ENCODE measurements at places on chromosomes 1 and 21.

DNA sequence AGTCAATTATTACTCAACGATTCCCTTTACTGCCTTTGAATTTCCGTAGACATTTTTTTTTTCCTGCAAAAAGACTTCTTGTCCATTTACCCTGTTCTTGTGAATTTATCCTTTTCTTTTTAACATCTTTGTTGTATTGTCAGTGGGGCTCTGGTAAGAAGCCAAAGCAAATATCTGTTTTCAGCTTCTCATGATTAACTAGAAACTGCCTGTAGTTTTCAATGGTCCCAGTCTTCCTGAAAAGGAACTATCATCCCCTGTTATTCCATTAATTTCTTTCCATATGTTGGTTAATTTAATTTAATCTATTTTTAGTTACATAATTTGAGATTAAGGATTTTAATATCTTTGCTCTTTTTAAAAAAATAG lies 28.0 kb downstream of the SH3BGR start:
- DNase-seq: no peak

- DNase-seq: no peak
Observed at GRCh38 chr1:35844826-35845225, 37.0 kb downstream of the AGO4 start.

GRCh38 chr1:66143651-66144050 lies 351.0 kb downstream of the PDE4B start:
- no peak for DNase-seq

DNA sequence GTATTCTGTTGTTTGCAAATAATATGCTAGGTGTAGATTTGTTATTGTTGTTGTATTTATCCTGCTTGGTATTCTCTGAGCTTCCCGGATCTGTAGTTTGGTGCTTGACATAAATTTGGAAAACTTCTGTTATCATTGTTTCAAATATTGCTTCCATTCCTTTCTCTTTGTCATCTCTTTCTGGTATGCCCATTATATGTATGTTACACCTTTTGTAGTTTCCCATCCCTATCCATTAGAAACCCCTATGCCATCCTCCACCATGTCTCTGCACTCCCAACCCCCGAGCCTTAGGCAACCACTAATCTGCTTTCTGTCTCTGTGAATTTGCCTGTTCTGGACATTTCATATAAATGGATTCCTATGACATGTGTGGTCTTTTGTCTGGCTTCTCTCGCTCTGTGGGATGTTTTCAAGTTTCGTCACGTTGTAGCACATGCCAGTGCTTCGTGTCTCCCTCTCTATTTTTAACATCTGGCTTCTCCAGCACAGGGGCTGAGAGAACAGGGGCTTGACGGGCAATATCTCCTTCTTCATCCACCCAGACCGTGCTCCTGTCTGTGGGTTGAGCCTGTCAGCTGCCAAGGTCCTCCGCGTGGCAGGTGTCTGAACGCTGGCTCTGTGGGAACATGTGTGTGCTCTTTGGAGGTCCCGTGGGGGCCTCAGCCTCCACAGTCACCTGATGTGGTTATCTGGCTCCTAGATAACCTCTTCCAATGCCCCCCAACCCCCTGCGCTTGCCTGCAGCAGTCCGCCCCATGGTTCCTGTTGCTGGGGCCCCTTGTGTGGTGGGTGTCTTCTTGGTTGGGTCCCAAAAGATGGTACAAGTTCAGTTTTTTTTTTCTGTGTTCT lies 32.8 kb upstream of the MAN1C1 start:
- no peak for DNase-seq

DNA sequence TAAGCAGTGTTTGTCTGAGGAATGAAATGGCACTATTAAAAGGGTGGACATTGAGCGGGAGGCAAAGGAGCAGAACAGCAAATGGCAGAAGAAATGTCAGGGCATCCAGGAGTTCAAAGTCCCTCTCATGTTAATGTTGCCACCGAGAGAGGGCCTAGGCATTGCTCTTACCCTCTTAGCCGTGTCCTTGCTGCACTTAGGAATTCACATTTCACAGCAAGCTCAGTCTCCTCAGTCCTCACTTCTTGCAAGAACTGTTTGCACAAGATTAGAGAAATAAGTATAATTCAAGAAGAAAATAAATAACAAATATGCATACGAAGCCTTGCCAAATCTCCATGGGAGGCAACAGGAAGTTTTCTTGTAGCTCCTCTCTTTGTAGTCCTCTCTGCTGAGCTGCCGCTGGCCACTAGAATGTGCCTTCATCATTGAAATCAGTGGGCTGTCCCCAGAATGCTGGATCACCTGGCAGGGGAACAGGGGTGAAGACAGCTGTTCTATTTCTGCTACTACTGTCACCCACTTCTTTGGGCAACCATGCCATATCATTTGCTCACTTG lies 205.8 kb downstream of the ZNF326 start:
- no peak for DNase-seq

- DNase-seq: no peak
Observed at GRCh38 chr1:219773775-219774174, 154.6 kb downstream of the SLC30A10 start.

- no peak for DNase-seq
Observed at GRCh38 chr21:43623588-43623987, 35.7 kb downstream of the HSF2BP start.

DNA sequence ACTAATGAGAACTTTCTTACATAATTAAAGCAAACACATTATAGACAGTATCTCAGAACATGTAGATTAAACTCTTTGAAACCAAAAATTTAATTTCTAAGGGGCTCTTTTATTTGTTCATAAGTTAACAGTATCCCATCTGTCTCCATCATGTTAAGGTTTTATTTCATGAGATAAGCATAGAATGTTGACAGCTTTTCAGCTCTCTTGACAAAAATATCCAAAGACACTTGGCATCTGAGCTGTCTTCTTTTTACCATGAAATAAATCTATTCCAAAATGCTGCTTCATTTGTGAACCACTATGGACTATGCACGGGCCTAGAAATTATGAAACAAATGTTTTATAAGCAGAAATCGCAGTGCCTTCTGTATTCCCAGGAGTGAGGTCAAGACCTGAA lies 45.2 kb downstream of the SCYL3 start:
- DNase-seq: no peak

DNA sequence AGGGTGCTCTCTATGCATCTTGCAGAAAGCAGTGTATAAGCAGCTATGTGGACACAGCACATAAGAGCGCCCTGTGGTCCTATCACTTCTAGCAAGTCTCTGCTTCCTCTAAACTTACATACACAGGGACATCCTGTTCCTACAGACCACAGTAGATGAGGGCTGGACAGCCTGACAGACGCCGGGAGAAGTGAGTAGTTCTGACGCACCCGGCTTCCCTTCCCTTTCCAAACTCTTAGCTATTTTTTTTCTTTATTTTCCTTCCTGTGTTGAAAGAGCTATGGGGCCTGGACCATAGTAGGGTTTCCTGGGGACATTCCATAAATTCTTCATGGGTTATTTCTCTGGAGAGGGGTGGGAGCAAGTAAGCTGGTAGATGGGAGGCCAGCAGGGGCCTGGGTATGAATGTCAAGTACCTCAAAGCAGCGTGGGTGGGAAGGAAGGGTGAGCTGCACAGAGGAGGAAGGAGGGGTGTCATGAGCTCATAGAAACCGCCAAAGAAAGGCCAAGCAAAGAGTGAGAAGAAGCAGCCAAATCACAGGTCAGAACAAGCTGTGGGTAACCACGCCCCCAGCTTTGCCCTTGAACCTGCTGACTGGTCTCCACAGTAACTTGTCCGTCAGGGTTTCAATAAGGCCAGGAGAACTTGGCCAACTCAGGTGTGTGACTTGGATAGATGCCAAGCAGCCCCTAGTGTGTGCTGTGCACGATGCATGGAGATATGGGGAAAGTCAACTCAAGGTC lies 36.6 kb downstream of the PLXNA2 start:
- DNase-seq: no peak

DNA sequence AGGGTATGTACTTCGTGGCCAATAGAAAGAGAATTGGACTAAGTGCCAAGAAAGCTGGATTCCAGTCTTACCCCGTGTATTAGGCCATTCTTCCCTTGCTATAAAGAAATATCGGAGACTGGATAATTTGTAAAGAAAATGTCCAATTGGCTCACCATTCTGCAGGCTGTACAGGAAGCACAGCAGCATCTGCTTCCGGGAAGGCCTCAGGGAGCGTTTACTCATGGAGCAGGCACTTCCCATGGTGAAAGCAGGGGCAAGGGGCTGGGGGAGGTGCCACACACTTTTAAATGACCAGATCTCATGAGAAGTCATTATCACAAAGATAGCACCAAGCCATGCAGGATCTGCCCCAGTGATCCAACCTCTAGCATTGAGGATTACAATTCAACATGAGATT lies 7.8 kb upstream of the AMIGO1 start:
- no peak for DNase-seq

DNA sequence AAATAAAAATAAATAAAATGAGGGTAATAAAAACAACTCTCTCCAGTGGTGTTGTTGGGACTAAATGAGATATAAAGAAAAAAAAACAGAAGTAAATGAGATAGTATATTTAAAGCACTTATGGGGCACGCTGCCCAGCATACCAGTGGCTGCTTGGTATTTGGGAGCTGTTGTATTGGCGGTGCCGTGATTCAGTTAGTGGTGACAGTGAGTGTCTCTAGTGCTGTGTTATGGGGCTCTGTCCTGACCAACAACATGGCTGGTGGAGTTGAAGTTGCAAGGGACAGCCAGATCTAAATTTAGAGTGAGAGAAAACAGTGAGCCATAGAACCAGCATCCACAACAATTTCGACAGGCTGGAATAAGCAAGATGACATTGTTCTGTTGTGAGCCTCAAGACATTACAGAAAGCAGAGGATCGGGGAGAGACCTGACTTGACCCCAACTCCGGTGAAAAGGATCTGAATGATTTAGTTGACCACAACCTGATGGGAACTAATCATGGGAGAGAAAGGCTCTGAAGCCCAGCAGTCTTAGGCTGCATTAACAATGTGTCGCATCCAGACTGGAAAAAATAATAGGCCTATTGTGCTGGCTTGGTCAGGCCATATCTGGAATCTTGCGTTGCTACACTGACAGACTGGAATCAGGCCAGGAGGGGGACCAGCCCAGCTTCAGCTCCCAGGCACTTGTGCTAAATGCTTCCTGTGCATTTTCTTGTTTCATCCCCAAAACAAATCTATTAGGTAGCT lies 2.4 kb upstream of the MFSD2A start:
- DNase-seq: no peak

- DNase-seq: no peak
Observed at GRCh38 chr1:112529301-112529700, 20.5 kb downstream of the WNT2B start.

- DNase-seq: no peak
Observed at GRCh38 chr1:111738133-111738435, 1.1 kb downstream of the INKA2 start.

- DNase-seq: no peak
Observed at GRCh38 chr21:42301371-42302075, 13.7 kb downstream of the TFF3 start.

- DNase-seq: no peak
Observed at GRCh38 chr1:226739696-226740065, 599 bp upstream of the ITPKB start.

GRCh38 chr1:4462831-4463484 lies 191.5 kb upstream of the AJAP1 start:
- no peak for DNase-seq

DNA sequence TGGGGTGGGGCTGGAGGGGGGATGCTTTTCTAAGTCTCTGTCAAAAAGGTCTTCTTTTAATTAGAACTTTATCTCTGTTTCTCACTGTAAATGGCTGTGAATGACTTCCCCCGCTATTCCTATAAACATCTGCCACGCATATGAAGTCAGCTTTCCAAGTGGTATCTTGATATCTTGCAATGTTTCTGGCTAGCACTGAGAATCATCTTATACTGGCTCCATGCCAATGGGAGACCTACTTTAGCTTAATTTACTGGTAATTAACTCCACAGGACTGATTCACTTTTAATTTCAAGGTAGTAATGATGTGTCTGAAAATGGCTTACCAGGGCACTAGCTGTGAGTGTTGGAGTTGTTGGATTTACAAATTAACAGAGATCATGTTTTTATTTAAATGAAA lies 4.3 kb downstream of the GPR88 start:
- no peak for DNase-seq

GRCh38 chr1:208808301-208808700 lies 564.1 kb upstream of the PLXNA2 start:
- DNase-seq: no peak

- no peak for DNase-seq
Observed at GRCh38 chr1:156543066-156543465, 29.3 kb downstream of the IQGAP3 start.

DNA sequence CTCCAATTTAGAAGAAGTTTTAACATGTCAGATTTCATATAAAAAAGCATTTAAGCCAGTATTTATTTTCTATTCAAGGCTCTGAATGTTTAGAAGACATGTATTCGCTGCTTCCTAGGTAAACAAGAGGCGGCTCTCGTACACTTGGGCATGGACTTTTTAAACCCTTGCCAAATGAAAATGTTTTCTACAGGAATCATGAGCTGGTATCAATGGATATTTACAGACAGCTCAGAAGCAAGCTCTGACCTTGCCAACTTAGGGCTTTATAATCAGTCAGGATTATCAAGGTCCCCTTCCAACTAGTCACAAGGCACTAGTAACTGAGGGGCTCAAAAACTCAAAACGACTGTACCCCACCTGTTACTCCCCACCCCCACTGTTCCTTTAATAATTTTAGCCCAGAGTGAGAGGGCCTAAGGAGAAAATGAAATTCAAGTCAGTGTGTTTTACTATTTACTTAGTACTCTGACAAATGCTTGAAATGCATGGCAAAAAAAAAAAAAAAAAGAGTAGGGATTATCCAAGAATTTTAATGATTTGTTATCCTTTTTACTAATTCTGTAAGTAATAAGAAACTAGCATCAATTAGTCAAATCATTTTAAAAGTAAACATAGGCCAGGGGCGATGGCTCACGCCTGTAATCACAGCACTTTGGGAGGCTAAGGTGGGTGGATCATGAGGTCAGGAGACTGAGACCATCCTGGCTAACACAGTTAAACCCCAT lies 12.4 kb downstream of the CLSTN1 start:
- DNase-seq: no peak

DNA sequence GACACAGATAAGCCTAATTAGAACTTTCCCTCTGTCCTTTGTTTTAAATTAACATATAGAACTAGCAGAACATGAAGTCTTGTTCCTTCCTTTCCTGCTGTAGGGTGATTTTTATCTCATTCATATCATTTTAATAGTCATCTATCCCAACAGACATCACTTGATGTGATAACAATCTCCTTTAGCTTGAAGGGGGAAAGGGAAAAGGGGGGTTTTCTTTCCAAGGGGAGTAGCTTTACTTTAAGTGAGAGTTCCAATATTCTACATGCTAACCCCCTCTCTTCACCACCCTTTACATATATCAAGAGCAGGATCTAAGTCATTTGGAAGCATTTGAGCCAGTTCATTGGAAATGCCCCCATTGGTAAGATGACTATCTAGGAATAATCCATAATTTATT lies 241.9 kb downstream of the HHIPL2 start:
- DNase-seq: no peak

- DNase-seq: no peak
Observed at GRCh38 chr1:3372317-3372716, 82.1 kb upstream of the ARHGEF16 start.

GRCh38 chr1:17404820-17405219 lies 32.8 kb downstream of the PADI6 start:
- DNase-seq: no peak

GRCh38 chr1:205318231-205318991 lies 3.1 kb downstream of the NUAK2 start:
- DNase-seq: no peak
